Renal pelvis (tissue), 12 donors: ENCODE measurements at places on chromosomes 3 and 15.
A peak's percentile ranks its signal among the peaks of the same experiment; 100 is the strongest.

- DNase-seq = no peak
Observed at GRCh38 chr3:72452745-72453144, 395.5 kb downstream of the SHQ1 start.

- no peak for DNase-seq
Observed at GRCh38 chr15:71118345-71118744, 3.1 kb downstream of the THSD4 start.

GRCh38 chr3:167929968-167930367, 165.8 kb downstream of the GOLIM4 start:
- no peak for DNase-seq

GRCh38 chr3:49387721-49388120, 24.1 kb downstream of the RHOA start:
- DNase-seq = no peak

DNA sequence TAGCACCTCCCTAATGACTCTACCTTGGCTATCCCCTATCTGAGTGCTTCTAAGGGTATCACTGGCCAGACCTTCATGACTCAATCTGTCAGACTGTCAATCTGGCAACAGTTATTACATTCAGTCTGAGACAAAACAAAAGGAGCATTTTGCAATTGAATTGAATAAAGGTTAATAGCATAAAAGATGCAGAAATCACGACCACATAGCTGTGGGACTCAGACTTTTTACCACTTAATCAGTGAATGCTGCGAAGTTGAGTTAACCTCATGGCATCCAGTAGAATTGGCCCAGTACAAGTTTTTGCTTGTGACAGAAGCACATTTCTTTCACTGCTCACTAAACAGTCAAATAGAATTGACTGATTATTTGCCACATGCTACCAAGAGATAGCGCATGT, 480.7 kb upstream of the DPPA4 start:
- DNase-seq = no peak

DNA sequence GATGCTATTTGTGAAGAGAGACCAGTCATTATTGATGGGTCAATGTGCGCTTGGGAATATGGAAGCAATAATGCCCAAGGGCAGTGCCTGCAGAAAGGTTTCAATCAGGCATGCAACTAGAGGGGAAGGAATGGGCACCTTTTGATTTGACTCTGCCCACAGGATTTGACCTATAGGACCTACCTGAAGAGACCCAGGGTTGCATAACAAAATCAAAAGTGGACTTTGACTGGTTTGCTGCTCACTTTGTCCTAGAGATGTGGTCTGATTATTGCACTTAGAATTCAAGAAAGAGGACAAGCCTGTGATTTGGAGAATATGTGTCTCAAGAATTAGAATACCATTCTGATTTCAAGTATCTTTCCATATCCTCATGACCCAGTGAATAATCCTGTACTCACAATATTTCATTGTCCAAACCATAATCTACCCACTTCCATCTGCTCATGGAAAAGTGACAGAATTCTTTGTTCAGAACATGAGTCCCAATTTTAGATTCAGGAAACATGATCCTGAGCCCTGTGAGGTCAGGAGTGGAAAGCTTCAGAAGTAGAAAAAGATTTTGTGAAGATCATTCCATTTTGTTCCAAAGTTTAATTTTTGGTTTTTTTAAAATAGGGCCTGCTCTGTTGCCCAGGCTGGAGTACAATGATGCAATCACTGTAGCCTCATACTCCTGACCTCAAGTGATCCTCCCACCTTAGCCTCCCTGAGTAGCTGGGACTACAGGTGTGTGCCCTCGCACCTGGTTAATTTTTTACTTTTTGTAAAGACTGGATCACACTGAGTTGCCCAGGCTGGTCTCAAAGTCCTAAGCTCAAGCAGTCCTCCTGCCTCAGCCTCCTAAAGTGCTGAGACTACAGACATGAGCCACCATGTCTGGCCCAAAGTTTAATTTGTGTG, 151.3 kb upstream of the NR2E3 start:
- DNase-seq = no peak

GRCh38 chr3:172036541-172037215, 2.7 kb upstream of the FNDC3B start:
- DNase-seq = no peak

DNA sequence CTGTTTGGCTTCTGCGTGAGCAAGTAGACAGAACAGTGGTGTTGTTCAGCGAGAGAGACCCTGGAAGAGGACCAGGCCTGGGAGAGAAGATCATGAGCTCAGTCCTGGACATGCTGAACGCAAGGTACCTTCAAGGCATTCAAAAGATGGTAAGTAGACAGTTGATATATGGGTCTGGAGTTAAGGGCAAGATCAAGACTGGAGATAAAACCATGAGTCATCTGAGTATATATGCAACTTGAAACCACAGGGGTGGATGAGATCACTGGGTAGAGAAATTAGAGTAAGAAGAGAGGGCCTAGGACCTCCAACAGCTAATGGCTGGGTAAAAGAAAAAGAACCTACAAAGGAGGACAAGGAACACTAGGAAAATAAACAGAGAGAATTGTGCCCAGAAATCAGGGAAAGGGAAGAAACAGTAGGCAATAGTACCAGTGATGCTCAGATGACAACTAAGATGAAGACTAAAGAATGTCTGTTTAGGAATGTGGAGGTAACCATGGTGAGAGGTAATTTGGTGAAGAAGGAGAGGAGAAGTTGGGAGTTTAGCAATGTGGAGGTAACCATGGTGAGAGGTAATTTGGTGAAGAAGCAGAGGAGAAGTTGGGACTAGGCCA, 343.2 kb upstream of the ADAMTS9 start:
- no peak for DNase-seq

- DNase-seq = no peak
Observed at GRCh38 chr3:64226730-64227129, 1.5 kb upstream of the PRICKLE2 start.

- no peak for DNase-seq
Observed at GRCh38 chr3:46383211-46383950, 12.6 kb downstream of the CCR5 start.

- no peak for DNase-seq
Observed at GRCh38 chr3:177220136-177220974, 23.1 kb upstream of the TBL1XR1 start.

DNA sequence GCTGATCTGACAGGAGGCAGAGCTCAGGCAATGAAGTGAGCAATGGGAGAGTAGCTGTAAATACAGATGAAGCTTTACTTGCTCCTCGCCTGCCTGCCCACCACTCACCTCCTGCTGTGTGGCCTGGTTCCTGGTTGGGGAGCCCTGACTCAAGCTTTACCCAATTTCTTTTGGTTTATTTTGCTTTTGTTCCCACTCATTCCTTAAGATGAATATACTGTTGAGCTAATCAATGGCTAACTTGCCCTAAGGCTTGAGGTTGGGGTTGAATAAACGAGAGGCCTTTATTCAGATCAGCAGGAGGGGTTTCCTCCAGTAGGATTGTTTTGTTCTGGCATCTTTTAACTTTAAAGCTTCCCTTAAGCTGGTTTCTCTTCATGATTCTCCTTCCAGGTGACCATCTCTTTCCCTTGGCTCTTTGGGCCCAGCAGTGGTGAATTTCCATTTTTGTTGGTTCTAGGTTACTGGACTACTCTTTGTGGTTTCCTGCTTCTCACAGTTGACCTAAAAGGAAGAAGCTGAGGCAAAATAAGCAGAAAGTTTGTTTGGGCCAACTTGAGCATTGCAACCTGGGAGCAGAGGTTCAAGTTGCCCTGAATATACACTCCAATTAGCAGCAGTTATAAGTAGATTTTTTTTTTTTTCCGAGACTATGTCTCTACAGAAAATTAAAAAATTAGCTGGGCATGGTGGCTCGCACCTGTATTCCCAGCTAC, 44.4 kb downstream of the STARD9 start:
- no peak for DNase-seq

DNA sequence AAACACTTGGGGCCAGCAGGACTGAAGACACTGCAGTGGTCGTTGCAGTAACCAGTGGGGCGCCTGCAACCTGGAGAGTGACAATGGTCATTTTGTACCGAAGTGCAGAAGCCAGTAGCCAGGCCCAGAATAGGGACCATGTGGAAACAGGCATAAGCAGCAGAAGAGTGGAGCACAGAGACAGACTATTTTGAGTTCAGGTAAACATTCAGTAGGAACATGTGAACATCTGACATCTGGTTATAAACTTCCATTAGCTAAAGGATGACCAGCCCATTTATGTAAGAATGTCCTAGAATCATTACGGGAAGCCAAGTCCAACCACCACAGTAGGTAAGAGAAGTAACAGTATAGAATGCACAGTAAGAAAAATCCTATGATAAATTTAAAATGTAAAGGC, 32.4 kb upstream of the TKT start:
- no peak for DNase-seq

GRCh38 chr3:197949191-197949777, 706 bp upstream of the RPL35A start:
- no peak for DNase-seq

GRCh38 chr3:45819543-45819942, 22.4 kb downstream of the LZTFL1 start:
- no peak for DNase-seq

DNA sequence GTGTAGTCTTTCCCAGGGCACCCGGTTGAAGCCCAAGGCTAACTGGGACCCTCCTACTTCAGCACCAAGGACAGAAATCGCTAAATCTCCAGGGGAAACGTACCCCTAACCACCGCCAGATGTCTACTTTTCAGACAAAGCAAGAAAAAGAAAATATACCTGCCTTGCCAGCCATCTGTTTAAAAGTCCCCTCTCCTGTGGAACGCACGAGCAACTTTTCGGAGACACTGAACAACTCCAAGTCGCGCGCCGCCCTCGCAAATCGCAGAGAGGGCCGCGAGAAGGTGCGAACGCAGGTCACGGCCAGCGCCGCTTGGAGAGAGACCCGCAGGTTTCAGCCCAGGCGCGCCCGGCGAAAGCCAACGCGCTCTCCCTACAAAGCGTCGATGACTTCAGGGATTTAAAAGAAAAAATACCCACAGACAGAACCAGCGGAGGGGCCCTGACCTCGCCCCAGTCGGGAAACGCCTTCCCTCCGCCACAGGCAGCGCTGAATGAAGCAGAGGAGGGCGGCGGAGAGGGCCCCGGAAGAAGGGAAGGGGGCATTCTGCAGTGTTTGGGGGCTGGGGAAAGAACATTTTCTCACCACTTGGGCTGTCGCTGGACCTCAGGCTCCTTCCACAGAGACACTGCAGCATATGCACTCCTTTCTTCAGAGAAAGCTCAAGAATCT, 213.1 kb downstream of the FGF12 start:
- peak; percentile 81 for DNase-seq

- no peak for DNase-seq
Observed at GRCh38 chr3:21738935-21739702, 11.9 kb downstream of the ZNF385D start.

DNA sequence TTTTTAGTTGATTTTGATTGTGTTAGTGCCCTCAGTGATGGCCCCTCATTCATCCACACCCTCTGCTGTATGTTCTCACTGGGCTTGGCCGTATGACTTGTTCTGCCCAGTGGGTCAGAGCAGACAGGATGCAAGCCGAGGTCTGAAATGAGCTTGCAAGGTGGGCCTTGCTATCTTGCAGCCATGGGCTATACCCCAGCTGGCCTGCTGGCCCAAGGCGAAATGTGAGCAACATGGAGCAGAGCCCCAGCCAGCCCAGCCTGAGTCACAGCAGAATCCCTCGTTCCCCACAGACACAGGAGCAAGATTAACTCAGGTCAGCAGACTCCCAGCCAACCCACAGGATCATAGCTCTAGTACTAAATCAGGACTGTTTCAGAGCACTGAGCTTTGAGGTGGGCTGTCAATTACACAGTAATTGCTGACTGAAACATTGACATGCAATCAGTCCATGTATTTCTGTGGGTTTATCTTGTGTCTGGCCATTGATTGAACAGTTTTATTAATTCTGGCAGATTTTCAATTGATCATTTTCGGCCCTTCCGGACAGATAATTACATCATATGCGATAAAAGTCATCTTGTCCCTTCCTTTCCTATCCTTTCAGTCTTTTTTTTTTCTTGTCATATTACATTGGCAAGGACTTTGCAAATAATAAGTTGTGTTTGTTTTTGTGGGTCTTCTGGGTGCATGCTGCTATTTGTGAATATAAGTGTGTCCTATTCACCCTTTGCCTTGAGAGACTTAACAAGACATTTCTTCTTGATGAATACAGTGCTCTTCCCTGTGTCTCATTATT, 27.1 kb downstream of the KLF15 start:
- no peak for DNase-seq

DNA sequence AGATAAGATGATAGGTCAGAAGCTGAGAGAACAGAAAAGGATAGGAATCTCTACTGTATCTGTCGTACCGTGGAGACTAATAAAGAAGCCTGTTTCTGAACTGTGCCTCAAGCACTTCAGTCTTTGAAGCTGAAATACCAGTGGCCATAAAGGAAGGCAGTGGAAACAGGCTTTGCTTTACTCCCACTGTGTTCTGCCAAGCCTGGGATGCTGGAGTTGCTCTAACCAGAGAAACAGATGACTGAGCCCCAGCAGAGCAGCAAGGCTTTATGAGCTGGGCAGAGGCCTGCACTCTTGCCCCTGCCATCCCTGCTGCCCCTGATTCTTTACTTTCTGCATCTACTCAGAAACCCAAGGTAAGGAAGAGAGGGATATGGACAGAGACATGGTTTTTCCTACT, 89.4 kb downstream of the PDE8A start:
- DNase-seq = peak; percentile 41

- DNase-seq = no peak
Observed at GRCh38 chr3:196044513-196044912, 37.4 kb downstream of the TFRC start.

DNA sequence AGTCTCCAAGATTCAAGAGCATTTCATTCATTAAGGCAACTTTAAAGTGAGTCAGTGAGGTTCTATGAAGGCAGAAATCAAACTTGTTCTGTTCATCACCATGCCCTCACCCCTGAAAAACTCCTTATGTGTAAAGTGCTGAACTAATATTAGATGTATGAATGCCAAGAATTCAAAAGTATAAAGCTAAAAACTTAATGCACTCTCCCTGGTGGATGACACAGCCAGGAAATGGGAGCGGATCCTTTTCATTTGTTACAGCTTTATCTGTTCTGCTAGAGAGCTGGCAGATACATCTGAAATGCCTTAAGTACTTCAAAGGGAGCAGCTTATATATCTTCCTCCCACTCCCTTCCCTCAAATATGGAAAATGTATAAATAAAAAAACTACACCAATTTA, 8.2 kb downstream of the TXNRD3 start:
- DNase-seq = no peak

- no peak for DNase-seq
Observed at GRCh38 chr3:160796089-160796812, 40.2 kb downstream of the PPM1L start.

GRCh38 chr3:105616374-105617121, 249.8 kb downstream of the ALCAM start:
- DNase-seq = no peak

DNA sequence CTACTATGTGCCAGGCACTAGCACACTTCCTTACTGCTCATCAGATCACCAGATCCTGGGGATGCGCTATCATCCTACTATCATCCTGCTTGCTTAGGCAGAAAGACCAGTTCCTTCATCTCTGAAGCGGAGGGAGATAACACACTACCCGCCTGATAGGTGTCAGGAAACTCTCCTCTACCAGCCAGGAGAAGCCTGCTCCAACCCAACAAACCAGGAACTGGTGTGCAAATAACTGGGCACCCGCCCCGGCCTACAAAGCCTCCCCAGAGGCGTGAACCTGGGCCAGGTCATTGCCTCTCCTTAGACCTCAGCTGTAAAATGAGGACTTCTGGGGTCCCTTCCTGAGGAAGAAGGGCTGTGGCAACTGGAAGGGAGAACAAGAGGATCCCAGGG, 61.5 kb downstream of the HOMER2 start:
- DNase-seq = no peak

- no peak for DNase-seq
Observed at GRCh38 chr3:190585805-190586630, 72.1 kb downstream of the IL1RAP start.

GRCh38 chr3:64508140-64508539, 179.7 kb downstream of the ADAMTS9 start:
- DNase-seq = no peak
